Vagina (tissue), 2 donors: ENCODE measurements at places on chromosomes 1 and 21. TPM values are rescaled to one million over a fixed set of nuclear protein-coding genes. Genes with fewer than 3 reads are reported as not detected.

DNA sequence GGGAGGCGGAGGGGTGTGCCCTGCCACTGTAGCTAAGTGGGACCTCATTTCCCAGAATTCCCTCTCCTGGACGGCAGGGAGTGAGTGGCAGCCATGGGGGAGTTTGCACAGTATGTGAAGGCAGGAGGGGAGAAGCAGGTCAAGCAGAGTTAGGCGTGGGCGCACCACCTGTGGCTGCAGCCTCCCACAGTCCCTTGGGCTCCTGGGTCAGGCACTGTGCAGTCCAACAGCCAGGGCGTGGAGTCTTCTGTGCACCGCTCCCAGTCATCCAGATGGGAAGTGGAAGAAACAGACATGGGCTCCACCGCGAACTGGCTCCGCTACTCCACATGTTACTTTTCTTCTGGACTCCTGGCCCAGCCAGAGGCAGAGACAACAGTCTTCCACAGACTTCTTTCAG is 85.4 kb upstream of the TIAM1 start:
- no peak overlapping the region for H3K4me3 ChIP-seq
- H3K36me3 ChIP-seq, result no peaks in the 10 kb centered on the region
- no peaks in the 10 kb centered on the region for H3K4me1 ChIP-seq
- no peak overlapping the region for H3K27ac ChIP-seq

DNA sequence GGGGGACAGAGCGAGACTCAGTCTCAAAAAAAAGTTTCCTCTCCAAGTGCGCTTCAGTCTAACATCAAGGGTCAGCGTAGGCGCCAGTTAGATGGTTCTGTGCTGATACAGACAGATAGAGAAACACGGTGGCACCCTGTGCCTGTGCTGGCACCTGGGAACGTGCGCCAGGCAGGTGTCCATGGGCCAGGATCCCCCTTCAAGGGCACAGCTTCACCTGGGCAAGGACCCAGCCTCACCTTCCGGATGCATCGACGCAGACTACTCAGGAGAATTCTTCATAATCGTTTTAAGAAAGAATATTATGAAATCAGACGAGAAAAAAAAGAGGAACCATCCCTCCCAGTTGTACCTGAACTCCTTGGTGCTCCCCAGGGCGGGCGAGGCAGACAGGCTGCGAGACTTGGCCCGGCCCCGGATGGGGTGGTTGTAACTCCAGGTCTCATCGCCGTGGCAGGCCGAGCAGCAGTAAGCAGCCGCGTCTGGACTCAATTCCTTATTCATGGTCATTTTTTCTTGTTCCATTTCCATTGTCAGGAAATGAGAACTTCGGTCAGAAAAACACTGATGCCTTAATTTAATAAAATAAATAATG is 13.3 kb downstream of the NADK start:
- no peak overlapping the region for H3K27ac ChIP-seq
- H3K4me3 ChIP-seq, result no peak overlapping the region
- H3K27me3 ChIP-seq, result no peaks in the 10 kb centered on the region
- peaks cover 26% of the 10 kb centered on the region for H3K36me3 ChIP-seq

DNA sequence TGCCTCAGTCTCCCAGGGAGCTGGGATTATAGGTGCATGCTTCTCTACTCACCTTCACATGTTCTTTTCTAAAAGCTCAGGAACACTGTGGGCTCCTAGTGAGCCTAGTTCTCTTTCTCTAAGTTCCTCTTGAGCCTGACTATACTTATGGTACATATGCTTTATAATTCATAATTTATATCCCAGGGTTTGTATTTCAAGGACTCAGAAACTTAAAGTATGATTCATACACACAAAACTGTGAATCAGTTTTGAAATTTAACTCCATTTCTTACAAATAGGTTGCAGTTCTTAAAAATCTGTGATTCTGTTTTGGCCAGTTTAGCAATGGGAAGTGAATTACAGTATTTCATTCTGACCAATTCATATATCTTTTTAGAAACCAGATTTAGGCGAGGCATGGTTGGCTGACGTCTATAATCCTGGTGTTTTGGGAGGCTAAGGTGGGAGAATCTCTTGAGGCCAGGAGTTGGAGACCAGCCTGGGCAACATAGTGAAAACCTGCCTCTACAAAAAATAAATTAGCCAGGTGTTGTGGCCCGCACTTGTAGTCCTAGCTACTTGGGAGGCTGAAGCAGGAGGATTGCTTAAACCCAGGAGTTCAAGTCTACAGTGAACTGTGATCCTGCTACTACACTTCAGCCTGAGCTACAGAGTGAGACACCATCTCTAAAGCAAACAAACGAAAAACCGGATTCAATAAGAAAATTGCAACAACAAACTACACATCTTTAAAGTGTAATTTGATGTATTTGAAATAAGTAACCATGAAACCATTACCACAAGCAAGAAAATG is 15.6 kb downstream of the RASAL2 start:
- no peaks in the 10 kb centered on the region for H3K4me1 ChIP-seq
- no peak overlapping the region for H3K27ac ChIP-seq

- no peaks in the 10 kb centered on the region for H3K27me3 ChIP-seq
- no peak for DNase-seq
- peak overlapping the region; percentile 98 for H3K27ac ChIP-seq
These were observed 478 bp downstream of the RIT1 start for GRCh38 chr1:155910621-155911121.

DNA sequence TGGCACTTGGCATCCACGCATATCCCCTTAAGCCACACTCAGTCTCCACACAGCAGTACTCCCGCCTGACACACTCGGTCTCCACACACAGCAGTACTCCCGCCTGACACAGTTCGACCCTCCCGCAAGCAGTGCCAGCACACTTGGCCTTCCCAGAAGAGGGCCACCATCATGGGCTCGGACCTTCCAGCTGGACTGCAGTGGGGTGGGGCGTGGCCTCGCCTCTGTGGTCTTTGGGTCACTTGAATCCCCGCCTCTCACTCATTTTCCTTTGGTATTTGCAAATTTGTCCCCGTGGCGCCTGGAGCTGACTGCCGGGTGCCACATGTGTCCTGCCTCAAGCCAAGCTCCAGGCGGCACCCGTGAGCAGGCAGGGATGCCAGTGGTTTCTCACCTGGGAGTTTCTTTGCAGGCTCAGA is 63.7 kb downstream of the FAAP20 start:
- no peaks in the 10 kb centered on the region for H3K27me3 ChIP-seq
- H3K4me3 ChIP-seq, result no peak overlapping the region
- no peaks in the 10 kb centered on the region for H3K36me3 ChIP-seq
- H3K27ac ChIP-seq, result no peak overlapping the region
- peaks cover 33% of the 10 kb centered on the region for H3K4me1 ChIP-seq
- DNase-seq, result no peak

DNA sequence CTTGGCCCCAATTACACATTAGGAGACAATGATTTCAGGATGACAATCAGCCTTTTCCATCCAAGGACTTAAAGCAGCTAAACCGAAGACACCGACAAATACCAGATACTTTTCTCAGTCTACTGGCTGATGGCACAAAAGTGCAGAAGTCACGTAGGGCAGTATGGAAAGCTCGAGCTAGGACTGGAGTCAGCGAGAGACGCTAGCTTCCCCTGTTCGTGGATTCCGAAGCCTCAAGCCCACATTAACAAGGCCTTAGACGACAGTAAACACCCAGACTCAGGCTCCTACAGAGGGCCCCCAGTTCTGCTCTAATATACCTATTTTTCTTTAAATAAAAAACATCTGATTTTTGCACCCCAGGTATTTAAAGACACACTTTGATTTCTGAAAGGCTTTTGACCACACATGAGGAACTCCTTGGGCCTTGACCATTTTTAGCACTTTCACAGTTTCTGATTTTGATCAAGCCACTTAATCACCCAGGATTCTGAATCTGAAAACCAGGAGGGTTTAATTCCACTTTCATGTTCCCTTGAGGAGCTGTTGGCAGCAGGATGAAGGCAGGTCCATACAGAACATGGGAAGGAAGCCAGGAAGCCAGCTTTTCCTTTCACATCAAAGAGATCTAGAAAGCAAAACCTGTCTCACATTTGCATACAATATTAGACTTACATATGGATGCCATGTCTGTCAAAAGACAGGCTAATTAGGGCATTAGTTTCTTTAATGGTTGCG is 204.1 kb downstream of the GABPA start:
- H3K27ac ChIP-seq, result peak overlapping the region; percentile 2
- H3K36me3 ChIP-seq, result no peaks in the 10 kb centered on the region
- peaks cover 25% of the 10 kb centered on the region for H3K4me1 ChIP-seq

DNA sequence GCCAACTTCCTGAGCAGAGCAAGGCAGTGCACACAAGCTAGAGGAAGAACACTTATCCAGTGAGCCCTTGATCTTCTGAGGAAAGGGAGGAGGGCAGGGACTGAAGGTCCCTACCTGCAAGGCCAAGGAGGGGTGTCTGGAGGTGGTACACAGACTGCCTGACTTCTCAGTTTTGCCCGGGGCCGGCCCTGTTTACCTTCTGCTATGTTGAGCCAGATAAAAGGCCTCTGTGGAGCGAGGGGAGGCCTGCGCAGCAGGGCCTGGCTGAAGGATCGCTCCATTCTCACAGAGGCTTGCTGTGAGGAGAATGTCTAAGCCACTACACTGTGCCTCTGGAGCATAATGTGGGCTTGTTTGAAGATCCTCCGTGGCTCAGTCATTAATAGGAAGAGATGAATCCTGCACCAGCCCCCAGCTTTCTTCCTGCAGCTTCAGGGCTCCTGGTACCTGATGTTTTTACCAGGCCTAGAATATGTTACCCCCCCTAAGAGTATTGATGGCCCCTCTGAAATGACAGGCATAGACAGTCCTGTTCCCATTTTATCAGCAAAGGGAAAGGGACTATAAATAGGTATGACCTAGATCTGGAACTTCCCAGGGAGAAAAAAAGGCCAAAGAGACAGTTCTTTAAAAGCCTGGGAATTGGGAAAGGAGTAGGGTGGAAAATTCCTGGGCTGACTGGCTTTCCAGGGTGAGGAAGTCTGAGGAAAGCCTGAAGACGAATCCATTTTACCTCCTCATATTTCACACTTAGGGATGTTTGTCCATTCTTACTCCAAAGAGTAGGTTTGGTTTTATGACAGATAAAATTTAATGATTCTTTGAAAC is 4.7 kb downstream of the POGK start:
- H3K27me3 ChIP-seq, result no peaks in the 10 kb centered on the region
- H3K27ac ChIP-seq, result peak overlapping the region; percentile 60
- no peak for DNase-seq
- peaks cover 71% of the 10 kb centered on the region for H3K36me3 ChIP-seq

DNA sequence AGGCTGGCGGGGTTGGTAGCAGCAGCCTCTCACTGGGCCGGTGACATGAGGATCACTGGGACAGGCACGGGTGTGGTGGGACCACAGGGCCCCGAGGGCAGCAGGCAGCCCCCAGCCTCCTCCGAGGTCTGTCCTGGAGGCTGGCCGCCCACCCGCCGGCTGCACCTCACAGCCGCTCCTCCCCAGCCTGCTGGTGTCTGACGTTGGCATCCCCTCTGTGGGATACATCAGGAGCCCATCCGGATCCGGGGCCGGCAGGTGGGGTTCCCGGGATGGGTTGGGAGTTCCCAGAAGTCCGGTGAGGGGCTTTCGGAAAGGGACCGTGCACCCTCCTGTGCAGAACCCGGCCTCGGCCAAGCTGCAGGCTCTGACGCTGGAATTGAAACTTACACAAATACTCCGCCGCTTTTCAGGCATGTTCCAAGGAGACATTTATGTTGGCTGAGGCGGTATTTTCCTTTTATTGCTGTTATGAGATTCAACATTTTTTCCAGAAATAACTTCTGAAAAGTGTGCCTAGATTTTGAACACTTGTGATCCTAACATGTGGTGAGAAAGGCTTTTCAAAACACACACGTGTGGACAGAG is 142.1 kb upstream of the ARHGEF16 start:
- no peaks in the 10 kb centered on the region for H3K36me3 ChIP-seq
- H3K4me1 ChIP-seq, result peaks cover 32% of the 10 kb centered on the region
- no peak for DNase-seq
- peak overlapping the region; percentile 88 for H3K27ac ChIP-seq
- no peak overlapping the region for H3K4me3 ChIP-seq
- H3K27me3 ChIP-seq, result no peaks in the 10 kb centered on the region

DNA sequence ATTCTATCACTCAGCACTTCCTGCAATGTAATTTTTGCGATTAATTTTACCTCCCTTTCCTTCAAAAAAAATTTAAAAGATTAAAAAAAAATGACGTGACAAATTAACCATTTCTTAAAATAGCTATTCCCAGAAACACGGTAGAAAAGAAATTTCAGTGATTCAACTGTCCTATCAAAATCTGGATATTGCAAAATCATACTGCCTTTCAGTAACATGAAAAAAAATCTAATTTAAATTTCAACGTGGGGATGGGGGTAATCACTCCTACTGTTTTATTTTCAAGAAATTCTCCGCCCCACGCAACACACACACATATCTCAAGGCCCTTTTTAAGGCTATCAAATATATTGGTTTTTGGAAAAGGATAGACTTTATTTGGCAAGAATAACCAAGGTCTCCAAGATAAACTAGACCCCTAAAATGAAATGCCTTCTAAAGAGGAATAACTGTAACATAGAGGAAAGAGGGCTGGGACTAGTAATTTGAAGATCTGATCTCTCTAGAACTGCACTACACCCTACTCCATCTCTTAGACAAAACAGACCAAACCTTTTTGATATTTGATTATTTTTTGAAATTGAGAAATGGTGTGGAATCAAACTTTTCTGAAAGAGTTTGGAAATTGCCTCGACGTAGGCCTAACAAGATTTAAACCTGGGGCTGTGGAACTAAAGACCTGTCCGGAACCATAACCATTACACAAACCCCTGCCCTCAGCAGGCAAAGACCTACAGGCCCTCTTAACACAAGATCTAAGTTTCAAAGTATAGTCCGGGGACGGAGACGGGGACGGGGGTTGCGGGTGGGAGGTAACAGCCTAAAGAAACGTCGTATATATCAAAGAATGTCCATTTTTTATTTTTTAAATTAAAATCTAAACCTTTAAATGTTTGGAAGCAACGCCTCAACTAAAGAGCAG is 941 bp downstream of the ARNT start:
- no peak for DNase-seq
- H3K27me3 ChIP-seq, result no peaks in the 10 kb centered on the region
- no peaks in the 10 kb centered on the region for H3K36me3 ChIP-seq

DNA sequence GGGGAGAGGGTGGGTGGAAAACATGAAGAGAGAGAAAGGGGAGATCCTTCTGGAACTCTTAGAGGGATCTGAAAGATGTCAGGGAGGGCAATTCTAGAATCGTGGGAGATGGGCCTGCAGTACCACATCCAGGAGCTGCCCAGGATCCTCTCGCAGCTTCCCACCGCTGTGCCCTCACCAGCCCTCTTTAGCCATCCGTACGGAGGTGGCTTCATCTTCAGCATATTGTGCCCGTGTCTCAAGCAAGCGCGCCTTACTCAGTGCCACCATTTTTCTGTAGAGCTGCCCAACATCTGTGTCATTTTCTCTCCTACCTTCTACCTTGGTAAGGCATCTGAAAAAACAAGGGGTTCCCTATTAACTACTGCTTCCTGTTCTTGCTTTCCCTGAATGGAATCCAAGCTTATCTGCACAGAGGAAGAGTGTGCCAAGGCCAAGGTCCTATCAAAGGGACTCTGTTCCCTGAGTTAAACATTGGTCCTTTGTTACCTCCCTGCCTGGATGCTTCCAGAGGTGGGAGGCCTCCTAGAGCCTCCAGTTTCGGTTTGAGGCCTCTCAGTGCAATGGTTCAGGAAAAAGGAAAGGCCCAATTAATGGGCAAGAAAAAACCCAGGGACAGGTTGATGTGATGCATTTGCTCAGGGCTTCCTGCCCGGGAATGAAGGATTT is 23.2 kb downstream of the C1orf116 start:
- DNase-seq, result no peak
- no peaks in the 10 kb centered on the region for H3K27me3 ChIP-seq
- no peak overlapping the region for H3K4me3 ChIP-seq
- H3K36me3 ChIP-seq, result no peaks in the 10 kb centered on the region

CELA3B gene
- not detected for total RNA-seq

PRRX1 gene
- total RNA-seq, result 108 TPM

LHX8 gene
- not detected for total RNA-seq

CRYAA gene
- total RNA-seq, result not detected

FLG gene
- 1.5 TPM for total RNA-seq

MAEL gene
- total RNA-seq, result not detected
